ENCODE measurements at places on chromosomes 2 and 18.

GRCh38 chr18:78192054-78192453 lies 787.6 kb upstream of the SALL3 start:
- DNase-seq: no peak

DNA sequence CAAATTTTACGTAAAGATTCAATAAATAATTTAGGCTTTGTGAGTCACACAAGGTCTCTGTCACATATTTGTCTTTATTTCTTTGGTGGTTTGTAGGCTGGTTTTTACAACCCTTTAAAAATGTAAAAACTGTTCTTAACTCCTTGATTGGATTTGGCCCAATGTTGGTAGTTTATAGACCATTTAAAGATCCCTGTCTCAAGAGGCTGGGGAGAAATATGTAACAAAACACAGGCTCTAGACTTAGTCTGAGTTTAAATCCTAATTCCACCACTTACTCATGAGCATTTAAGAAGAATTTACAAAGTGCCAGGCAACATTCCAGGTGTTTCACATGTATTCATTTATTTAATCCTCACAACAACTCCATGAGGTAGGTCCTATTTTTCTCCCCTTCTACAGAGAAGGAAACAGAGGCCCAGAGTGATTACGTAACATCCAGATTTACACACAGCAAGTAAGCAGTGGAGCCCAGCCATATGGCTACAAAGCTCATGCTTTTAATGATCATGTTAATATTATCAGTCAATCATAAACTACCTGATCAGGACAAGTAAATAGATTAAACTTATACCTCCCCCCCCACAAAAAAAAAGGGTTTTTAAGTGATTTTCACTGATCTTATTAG lies 416.6 kb upstream of the ACVR2A start:
- DNase-seq: no peak

DNA sequence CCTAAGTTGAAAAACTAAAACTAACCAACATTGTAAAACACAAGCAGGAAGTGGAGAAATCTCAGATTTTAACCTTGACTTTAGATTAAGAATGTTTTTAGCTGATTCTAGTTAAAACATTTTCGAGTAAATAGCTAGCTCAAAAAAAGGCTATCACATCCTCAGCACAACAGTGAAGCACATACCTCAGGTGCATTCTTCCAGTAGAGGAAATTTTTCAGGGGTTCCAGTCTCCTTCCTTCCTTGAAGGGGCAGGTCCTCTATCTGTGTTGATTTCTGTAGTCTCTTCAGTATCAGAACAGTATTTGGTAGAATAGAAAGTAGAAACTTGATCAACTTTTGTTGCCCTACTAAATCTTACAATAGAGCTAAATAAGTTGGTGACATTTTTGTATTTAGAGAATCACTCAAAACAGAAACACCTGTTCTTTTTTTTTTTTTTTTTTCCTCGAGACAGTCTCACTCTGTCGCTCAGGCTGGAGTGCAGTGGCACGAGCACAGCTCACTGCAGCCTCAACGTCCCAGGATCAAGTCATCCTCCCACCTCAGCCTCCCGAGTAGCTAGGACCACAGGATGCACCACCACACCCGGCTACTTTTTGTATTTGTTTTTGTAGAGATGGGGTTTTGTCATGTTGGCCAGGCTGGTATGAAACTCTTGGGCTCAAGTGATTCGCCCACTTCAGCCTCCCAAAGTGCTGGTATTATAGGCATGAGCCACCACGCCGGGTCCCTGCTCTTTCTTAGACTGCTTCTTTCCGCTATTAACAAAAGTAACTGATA lies 6.9 kb upstream of the GPR155 start:
- DNase-seq: no peak

DNA sequence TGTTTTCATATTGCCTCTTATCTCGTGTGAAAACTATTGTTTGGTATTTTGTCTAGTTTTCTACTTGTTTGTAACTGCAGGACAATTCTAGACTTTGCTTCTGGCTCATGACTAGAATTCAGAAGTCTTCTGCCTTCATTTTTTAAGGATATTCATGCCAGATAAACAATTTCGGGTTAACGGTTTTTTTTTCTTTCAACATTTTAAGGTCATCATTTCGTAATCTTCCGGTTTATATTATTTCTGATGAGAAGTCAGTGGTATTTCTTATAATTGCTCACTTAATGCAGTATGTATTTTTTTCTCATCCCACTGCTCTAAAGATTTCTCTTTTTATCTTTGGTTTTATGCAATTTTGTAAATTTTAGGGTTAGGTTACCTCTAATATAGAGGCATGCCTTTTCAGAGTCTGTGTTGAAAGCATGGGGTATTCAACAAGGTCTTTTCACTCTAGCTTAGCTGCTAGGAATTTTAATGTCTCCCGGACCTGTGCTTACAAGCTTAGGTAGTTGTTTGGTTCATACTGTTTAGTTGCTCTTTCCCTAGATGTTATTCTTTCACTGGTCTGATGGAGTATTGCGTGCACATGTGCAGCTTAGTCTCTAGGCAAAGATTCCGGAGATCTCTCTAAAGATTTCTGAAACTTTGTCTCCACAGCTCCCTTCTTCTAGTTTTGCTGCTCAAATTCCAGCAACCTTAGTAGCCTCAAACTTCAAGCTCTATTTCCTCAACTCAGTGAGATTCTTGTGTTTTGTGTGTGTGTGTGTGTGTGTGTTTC lies 198.1 kb downstream of the MCFD2 start:
- no peak for DNase-seq

GRCh38 chr2:231926180-231926741 lies at the start of gene NPPC:
NPPC (minus strand) TSS chr2:231926396; CDS start chr2:231926249, 147 bp downstream.
- no peak for DNase-seq

DNA sequence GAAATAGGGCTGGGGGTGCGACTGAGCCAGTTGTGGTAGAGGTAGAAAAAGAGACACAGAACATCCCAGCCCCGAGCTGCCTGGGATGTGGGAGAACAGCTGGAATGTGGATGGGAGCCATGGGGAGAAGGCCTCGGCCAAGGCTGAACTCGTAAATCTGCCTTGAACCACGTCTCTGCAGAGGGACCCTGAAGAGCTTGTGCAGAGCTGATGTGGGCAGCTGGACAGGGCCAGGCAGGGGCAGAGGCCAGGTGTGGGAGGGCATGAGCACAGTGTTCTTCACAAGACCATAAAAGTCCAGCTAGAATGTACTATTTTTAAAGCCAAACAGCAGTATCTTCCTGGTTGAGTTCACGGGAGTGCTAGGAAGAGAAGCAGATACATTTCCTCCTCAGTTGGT lies 5.7 kb downstream of the TCF23 start:
- no peak for DNase-seq

- DNase-seq: no peak
Observed at GRCh38 chr18:36546876-36547275, 249.4 kb downstream of the FHOD3 start.

- no peak for DNase-seq
Observed at GRCh38 chr2:96113367-96113677, 3.0 kb downstream of the ADRA2B start.

DNA sequence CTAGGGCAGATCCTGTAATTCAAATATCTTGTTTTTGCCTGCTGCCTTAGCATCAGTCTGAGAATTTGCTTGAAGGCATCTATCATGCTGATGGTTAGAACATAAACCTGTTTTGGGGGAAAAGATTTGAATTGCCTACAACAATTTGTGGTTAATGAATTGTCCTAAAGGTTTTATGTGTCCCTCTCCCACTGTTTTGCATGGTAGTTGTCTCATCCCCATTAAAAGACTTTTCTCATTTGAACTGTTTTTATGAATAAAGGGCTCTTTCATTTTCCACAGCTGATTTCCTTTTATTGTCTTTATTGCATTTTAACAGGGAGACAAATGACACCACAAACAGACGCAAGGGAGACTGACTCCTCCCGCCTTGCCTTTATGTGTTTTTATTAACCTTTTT lies 275.6 kb downstream of the PIK3C3 start:
- DNase-seq: no peak

DNA sequence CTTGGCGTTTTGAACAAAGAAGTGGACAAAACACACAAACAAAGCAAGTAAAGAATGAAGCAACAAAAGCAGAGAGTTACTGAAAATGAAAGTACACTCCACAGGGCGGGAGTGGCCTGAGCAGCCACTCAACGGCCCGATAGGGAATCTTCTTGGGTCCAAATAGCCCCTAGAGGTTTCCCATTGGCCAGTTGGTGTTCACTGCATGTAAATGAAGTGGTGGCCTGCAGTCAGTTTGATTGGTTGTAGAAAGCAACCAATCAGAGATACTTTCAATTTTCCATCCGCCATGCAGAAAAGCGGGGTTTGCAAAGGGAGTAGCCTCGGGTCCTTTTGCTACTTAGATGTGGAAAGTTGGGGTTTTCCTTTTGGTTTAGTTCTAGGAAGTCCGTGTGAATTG lies 31.6 kb downstream of the CYBRD1 start:
- no peak for DNase-seq

DNA sequence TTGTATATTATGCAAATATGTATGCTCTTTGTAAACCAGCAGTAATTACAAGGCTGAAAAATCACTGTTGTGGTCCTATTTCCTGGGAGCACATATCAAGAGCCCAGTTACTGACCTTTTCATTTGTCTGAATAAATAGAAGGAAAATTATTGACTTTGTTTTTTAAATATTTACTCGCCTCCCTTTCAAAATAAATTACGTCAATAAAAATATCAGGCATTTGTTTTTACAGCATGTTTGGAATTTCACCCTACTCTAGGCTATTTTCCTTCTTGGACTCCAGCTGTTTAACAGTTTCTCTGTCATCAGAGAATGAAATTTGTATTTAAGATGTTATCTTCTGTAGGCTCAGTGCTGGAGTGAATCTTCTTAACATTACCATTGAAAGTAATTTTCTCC lies 59.9 kb upstream of the LRATD1 start:
- no peak for DNase-seq
